Mesothelial cell of epicardium (in vitro differentiated cells): ENCODE measurements at places on chromosomes 16 and 17.
A peak's percentile ranks its signal among the peaks of the same experiment; 100 is the strongest.

- no peak for DNase-seq
- peaks cover 15% of the 10 kb centered on the region for H3K4me1 ChIP-seq
- H3K36me3 ChIP-seq = no peaks in the 10 kb centered on the region
- no peak overlapping the region for H3K27ac ChIP-seq
Observed at GRCh38 chr16:14366974-14367707, 262.9 kb downstream of the PARN start.

DNA sequence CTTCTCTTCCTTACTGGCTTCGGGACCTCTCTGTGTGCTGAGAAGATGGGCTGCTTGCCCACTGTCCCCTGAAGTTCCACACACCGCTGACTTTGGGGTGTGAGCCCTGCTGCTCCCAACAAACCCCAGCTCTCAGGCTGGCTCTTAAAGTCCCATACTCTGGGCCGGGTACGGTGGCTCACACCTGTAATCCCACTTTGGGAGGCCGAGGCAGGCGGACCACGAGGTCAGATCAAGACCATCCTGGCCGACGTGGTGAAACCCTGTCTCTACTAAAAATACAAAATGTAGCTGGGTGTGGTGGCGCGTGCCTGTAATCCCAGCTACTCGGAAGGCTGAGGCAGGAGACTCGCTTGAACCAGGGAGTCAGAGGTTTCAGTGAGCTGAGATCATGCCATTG lies 17.2 kb downstream of the CD7 start:
- H3K4me1 ChIP-seq = peaks cover 46% of the 10 kb centered on the region
- H3K36me3 ChIP-seq = no peaks in the 10 kb centered on the region
- peaks cover 22% of the 10 kb centered on the region for H3K27me3 ChIP-seq

- H3K27me3 ChIP-seq = no peaks in the 10 kb centered on the region
- H3K4me3 ChIP-seq = no peak overlapping the region
- H3K36me3 ChIP-seq = peaks cover 1% of the 10 kb centered on the region
- no peak overlapping the region for H3K27ac ChIP-seq
Observed at GRCh38 chr16:2973093-2973492, 3.9 kb downstream of the PAQR4 start.

DNA sequence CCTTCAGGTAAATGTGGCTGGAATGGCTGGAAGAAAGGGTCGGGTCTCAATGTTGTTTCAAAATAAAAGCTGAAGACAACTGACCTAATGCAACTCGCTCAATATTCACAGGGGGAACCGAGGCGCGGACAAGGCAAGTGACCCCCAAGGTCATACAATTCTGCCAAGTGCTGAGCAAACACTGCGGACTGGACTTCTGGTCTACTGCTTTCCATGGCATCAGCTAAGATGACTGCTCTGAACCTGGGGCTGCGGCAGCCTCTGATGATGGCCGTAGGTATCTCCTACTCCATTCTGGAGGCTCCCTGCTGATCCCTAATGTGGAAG lies 21.9 kb downstream of the CA4 start:
- H3K27ac ChIP-seq = no peak overlapping the region
- peaks cover 8% of the 10 kb centered on the region for H3K27me3 ChIP-seq
- H3K4me1 ChIP-seq = no peaks in the 10 kb centered on the region
- H3K36me3 ChIP-seq = peaks cover 6% of the 10 kb centered on the region
- H3K4me3 ChIP-seq = no peak overlapping the region
- DNase-seq = peak; percentile 20

- DNase-seq = peak; percentile 53
- H3K4me1 ChIP-seq = peaks cover 30% of the 10 kb centered on the region
- no peak overlapping the region for H3K4me3 ChIP-seq
- no peaks in the 10 kb centered on the region for H3K27me3 ChIP-seq
- no peaks in the 10 kb centered on the region for H3K36me3 ChIP-seq
Observed at GRCh38 chr17:64707050-64707591, 45.0 kb upstream of the SMURF2 start.

DNA sequence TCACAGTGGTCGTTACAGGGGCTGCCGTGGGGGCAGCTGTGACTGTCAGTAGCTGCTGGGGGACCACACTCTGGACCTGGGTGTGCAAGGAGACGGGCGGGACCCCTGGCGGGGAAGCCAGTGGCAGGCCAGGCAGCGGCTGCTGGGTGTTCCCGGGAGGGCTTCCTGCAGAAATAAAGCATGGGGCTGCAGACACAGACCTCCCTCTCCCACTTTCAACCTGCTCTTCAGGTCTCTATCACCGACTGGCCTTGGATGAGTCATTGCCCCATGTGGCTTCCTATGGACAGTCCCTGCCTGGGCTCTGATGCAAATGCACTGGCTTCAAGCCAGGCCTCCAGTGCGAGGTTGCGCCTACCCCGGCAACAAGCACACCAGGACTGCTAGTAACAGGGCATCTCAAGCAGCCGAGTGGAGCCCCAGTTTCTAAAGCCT lies 17.2 kb downstream of the SREBF1 start:
- peaks cover 40% of the 10 kb centered on the region for H3K4me1 ChIP-seq
- H3K27me3 ChIP-seq = no peaks in the 10 kb centered on the region
- H3K36me3 ChIP-seq = peaks cover 12% of the 10 kb centered on the region
- no peak for DNase-seq

GRCh38 chr16:53530046-53530445 lies 27.0 kb upstream of the AKTIP start:
- no peak for DNase-seq
- H3K27ac ChIP-seq = peak overlapping the region; percentile 58
- H3K27me3 ChIP-seq = no peaks in the 10 kb centered on the region
- no peak overlapping the region for H3K4me3 ChIP-seq

GRCh38 chr16:82282662-82283061 lies 112.6 kb upstream of the MPHOSPH6 start:
- H3K27me3 ChIP-seq = peaks cover 57% of the 10 kb centered on the region
- no peaks in the 10 kb centered on the region for H3K4me1 ChIP-seq

- no peak overlapping the region for H3K27ac ChIP-seq
- H3K36me3 ChIP-seq = no peaks in the 10 kb centered on the region
- H3K4me3 ChIP-seq = no peak overlapping the region
- H3K27me3 ChIP-seq = no peaks in the 10 kb centered on the region
- no peaks in the 10 kb centered on the region for H3K4me1 ChIP-seq
Observed at GRCh38 chr16:62913924-62914323, 877.7 kb upstream of the CDH8 start.

- no peak for DNase-seq
- peak overlapping the region; percentile 73 for H3K27ac ChIP-seq
- H3K4me1 ChIP-seq = peaks cover 16% of the 10 kb centered on the region
- H3K4me3 ChIP-seq = no peak overlapping the region
Observed at GRCh38 chr17:50022463-50023130, 27.6 kb upstream of the DLX3 start.

DNA sequence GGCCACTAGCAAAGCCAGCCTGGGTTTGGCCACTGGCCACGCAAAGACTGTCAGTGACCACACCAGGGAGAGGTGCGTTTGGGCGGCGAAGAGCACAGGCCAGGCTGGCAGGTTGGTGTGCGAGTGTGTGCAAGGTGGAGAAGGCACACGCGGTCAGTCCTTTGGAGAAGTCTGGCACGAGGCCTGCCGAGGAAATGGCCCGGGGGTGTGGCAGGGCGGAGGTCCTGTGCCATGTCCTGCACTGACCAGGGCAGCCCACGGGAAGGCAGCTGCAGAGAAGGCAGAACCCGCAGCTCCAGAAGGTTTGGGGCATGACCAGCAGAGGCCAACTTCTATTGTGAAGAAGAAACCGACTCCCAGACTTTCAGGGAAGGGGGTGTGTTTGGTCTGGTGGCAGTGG lies 90.8 kb downstream of the ADCY9 start:
- no peak for DNase-seq
- no peaks in the 10 kb centered on the region for H3K27me3 ChIP-seq
- no peak overlapping the region for H3K4me3 ChIP-seq
- no peaks in the 10 kb centered on the region for H3K4me1 ChIP-seq
- H3K27ac ChIP-seq = no peak overlapping the region
